ENCODE measurements at places on chromosomes 2 and 18. TPM values are rescaled to one million over a fixed set of nuclear protein-coding genes. Genes with fewer than 3 reads are reported as not detected.

- peak; percentile 37 for DNase-seq
These were observed 60.6 kb upstream of the HS6ST1 start for GRCh38 chr2:128379021-128380015.

- DNase-seq, result no peak
These were observed 164.3 kb downstream of the TWIST2 start for GRCh38 chr2:239012228-239012627.

DNA sequence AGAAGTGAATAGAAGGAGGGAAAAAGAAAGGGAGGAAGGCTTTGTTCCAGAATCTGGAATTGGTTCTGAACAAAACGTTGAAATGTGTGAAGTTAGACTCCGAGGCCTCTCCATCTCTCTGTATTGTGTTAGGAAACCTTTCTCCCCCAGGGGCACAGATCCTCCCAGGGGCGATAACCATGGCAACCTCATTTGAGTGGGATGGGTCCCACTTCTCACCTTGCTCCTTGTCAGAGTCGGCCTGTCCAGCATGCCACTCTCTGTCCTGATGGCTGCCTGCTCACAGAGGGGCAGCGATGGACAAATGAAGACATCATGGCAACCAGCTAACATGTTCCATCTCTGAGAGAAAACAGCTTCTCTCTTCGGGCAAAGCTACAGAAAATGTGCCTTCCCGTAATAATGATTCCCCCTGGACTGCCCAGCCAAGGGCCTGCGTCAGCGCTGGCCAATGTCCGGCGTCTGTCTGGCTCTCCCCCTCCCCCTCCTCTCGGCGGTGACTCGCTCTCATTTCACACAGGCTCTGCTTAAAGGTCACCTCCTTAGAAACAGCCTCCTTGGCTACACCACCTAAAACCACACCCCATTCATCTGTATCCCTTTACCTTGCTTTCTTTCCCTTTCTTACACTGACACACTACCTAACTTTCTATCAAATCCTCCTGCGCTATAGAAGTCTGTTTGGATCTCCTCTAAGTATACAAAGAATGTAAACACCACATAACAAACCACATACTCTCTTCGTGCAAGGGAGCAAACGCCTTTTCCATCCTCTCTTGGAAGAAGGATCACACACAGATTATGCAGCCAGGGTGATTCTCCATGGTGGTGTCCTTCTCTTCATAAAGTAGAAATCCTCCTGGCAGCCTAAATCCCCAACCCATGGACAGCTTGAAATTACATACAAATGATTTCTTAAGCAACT, 32.1 kb upstream of the TTC39C start:
- DNase-seq, result peak; percentile 75

DNA sequence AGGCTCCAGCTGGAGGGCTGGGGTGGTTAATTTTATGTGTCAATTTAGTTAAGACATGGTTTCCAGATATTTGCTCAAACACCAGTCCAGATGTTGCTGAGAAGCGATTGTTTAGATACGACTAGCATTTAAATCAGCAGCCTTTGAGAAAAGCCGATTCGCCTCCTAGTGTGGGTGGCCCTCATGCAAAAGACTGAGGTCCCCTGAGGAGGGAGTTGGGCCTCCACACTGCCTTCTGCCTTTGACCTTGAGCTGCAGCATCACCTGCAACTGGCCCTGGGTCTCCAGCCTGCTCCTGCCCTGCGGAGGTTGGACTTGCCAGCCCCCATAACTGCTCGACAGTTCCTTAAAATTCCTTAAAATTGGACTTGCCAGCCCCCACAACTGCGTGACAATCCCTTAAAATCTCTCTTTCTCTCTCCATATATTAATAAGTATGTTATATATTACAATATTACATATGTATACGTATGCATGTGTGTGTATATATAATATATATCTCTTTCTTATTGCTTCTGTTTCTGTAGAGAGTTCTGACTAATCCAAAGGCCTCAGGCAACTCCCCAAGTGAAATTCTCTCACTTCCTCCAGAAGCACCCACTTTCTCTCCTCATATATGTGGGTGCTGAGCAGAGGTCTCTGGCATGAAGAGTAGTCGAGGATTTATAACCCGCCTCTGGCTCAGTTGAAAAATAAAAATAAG, 14.4 kb downstream of the FBLN7 start:
- DNase-seq, result no peak

DNA sequence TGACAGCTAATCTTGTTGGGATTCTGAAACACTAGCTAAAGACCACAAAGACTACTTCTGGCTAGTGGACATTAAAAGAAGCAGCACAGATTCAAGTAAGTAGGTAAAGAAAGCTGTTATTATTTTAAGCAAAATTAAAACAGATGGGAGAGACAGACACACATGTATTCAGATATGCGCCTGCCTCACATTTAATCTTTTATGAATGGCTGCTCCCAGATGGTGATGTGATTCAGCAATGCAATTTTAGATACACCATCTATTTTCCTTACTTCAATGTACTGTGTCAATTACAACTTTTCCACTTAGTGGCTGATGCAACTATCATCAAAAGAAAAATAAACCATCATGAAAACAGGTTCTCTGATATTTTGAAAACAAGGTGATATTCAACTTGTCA, 133.0 kb upstream of the PGAP1 start:
- DNase-seq, result no peak

- DNase-seq, result no peak
These were observed 14.3 kb downstream of the RBMS1 start for GRCh38 chr2:160479269-160479668.

DNA sequence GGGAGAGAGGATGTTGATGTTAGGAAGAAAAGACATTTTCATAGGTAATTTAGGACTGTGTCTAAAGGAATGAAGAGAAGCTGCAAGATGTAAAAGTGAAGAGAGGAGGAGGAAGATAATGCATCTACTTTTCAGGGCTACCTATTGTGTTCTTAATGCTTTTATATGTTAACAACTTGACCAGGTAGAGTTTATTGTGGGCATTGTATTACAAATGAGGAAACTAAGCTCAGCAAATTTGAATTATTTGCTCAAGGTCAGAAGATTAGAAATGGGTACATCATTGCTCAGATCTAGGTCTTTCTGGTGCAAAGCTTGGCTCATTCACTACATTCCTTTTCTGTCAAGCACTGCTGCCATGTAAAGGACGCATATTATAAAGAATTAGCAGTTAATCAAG, 441.7 kb downstream of the THSD7B start:
- DNase-seq, result no peak

GRCh38 chr18:48030616-48031480, 100.4 kb upstream of the SMAD2 start:
- DNase-seq, result peak; percentile 34

DNA sequence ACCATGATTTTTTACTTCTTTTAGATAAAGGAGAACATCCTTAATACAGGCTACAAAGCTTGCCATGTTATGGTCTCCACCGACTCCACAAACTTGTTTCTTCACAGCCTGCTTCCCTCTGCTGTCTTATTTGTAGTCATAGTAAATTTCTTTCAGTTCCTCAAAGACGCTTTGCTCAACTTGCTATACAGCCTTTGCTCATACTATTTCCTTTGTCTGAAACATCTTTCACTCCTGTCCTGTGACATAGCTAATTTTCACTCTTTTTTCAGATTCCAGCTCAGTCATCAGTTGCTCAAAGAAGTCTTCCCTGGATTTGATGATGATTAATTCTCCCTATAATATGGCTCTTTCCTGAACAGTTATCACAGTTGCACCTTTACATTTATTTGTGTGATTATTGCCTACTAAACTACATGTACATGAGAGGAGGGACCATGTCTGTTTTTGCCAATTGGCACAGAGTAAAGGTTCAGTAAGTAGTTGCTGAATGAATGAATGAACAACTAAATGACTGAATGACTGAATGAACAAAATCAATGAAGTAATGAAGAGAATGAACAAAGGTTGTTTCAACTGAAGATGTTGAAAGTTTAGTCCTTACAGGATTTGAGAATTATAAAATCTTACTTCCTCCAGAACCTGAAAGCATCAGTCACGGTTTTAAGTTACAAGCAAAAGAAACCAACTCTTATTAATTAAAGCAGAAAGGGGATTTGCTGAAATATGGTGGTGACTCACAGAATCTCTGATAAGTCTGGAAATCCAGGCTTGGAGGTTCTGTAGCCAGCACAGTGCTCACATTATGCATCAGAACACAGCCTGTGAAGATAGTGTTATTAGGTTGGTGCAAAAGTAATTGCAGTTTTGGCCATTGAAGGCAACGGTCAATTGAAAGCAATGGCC, 186.4 kb upstream of the FAM98A start:
- DNase-seq, result peak; percentile 10

GRCh38 chr2:181594322-181594721, 62.6 kb downstream of the CERKL start:
- DNase-seq, result no peak

DNA sequence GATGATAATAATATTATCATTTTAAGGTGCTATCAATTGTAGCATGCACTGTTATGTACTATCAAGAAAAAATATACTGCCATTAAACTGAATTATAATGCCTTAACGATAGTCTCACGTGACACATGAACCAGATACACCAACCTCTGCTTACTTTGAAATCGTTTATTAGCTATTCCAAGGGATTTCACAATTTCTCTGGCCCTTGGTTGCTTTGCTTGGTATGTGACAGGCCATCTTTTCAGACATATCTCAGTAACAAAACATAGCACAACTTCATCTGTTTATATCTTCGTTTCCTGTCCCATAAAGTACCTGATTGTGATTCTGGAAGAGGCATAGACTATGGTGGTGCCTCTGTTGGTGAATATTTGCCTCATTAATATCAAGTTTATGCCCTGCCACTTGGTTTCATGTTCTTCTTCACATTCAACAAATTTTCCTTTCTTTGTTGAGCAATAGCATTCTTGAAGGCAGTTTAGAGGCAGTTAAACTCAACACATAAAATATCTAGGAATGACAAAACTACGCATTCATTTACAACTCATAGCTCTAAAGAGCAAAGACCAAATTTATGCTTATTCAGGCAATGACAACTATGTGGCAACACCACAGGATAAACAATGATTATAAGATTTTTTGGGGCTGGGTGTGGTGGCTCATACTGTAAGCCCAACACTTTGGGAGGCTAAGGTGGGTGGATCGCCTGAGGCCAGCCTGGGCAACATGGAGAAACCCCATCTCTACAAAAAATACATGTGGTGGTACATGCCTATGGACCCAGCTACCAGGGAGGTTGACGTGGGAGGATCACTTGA, 84.3 kb downstream of the MCFD2 start:
- DNase-seq, result peak; percentile 76

GRCh38 chr2:133821107-133821760, 253.0 kb upstream of the NCKAP5 start:
- DNase-seq, result peak; percentile 84

DNA sequence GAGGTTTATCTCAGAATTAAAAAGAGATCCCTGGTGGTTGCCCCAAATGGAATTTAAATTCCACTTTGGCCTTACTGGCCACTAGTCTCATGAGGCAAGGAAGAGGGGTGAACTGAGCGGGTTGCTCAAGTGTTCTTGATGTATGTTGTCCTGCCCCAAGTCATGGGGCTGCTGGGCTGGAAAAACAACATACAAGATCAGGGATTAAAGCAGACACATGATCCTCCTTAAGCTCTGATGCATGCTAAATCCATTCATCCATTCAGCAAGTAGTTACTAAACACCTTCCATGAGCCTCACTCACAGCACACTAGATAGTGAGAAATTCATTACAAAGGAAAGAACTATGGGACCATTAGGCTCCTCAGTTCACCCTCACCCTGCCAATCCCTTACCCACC, 196.3 kb downstream of the MREG start:
- DNase-seq, result no peak

- no peak for DNase-seq
These were observed 14.6 kb downstream of the ITGA4 start for GRCh38 chr2:181471783-181472182.

DNA sequence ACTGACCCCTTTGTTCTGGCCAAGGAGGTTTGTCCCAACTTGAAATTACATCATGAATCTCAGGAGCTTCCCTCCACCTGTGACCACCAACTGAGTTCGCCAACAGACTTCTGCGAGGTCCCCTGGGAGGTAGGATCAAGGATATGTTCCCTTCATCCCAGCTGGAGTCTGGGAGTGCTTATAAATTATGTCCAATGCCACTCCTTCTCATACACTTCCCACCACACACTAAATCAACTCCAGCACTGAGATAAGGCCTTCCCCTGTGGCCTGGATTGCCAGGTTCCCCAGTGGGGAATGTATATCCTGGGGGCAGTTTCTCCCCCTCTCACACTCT, 99.2 kb downstream of the RND3 start:
- DNase-seq, result no peak

DNA sequence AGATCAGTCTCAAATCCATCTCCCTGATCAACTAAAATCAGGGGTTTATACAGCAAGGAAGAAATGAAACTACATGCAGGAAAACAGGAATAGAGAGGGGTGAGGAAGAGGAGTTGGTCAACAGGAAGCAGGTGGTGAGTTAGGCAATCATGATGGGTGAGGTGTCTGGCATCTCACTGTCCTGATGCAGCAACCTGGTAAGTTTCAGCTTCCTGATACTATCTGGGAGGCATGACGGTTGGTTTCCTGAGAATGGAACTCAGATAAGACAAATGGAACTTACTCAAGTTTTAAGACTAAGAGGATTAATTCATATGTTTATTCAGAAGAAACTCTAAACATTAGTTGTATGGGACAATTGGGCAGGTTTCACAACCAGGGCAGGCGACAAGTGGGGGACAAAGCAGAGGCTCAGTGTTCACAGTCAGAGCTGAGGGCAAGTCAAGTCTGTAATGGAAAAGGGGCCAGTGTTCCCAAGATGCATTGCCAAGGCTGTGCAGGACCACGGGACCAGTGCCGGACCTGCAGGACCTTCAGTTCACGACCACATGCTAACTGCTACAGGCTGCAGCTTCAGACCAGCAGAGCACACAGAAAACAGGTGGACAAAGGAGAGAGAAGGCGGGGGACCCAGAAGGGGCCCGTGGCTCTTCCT, 17.7 kb upstream of the GALM start:
- DNase-seq, result peak; percentile 22

GRCh38 chr2:195656161-195656858, 716 bp upstream of the SLC39A10 start:
- DNase-seq, result peak; percentile 8

GRCh38 chr2:126513033-126513432, 142.9 kb upstream of the GYPC start:
- DNase-seq, result peak; percentile 14

DNA sequence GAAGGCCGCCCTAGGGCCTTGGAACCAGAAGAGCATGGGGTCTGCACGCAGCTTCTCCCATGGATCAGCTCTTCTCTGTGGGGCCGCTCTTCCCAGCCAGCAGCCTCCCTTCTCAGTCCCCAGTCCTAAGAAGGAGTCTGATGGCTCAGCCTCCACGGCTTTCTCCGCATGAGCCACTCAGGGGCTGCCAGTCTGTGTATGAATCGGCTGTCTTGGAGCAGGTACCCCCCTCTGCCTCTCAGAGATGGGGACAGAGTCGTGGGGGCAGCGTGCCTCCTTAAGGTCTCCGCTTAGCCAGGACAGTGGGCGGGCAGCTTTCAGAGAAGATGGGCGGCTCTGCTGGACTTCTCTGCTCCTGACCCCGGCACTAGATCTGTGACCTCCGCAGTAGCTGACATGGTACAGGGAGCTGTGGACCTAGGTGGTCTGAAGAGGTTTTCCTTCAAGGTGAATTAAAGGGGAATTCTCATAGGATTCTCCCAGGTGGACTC, 21.6 kb downstream of the INPP5D start:
- DNase-seq, result no peak

The KRTCAP3 gene
- polyA plus RNA-seq, result 1.1 TPM

The SPATA3 gene
- not detected for polyA plus RNA-seq

The ORC4 gene
- 20.6 TPM for polyA plus RNA-seq

The IL1RL1 gene
- not detected for polyA plus RNA-seq

The COL6A3 gene
- polyA plus RNA-seq, result 964 TPM

The TRIM43B gene
- not detected for polyA plus RNA-seq

All from IMR-90 (cell line).